ENCODE measurements at places on chromosomes 5 and 9. TPM values are rescaled to one million over a fixed set of nuclear protein-coding genes. Genes with fewer than 3 reads are reported as not detected.

HMGCR gene
- total RNA-seq, result 53.1 TPM

IRX2 gene
- not detected for total RNA-seq

EGFLAM gene
- total RNA-seq, result not detected

WDR38 gene
- not detected for total RNA-seq

SOWAHA gene
- total RNA-seq, result not detected

CEP72 gene
- total RNA-seq, result 44.2 TPM

MUSK gene
- total RNA-seq, result not detected

NADK2 gene
- total RNA-seq, result 12.2 TPM

ANKRD18A gene
- 15.2 TPM for total RNA-seq

DNAH5 gene
- not detected for total RNA-seq

ANKRD34B gene
- 0.25 TPM for total RNA-seq
